Left colon (tissue), 2 donors: ENCODE measurements at places on chromosomes 1 and 21.

DNA sequence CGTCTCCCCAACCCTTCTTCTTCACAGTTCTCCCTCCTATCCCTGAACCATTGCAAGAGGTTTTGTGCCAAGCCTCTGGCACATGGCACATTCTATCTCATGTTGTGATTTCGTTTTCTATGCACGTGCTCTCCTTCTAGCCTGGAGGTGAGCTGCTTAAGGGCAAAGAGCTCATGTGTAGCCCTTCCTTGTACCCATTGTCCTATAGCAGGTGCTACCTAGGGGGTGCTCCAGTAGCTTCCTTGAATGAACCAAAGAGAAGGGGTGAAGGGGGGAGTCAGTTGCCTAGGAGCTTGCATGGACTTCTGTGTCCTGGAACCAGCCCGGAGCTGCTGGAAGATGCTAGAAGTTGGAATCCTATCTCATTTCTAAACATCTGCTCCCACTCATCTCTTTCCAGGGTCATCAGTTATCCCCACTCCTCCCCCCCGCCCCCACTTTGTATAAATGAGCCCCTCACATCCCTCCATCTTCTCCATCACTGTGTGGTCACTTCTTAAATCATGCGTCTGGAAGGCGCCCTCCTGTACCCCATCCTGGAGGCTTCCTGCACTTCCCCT lies 535 bp upstream of the DISC1 start:
- no peak for DNase-seq

DNA sequence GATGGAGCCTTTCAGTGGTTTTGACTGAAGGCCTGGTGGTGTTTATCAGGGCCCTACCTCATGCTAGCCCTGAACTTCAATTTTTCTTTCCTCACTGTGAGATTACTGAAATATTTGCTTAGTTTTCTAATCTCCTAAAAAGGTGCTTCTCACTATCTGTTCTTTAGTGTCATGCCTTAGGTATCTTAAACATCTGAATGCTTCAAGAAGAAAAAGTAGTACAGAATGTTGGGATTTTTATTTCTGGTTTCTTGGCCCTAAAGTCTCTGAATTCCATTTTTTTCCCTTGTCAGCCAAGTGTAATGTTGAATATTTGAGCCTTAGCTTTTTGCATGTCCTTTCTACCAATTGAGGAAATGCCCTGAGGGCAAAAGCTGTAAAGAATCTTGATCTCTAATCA lies 47.9 kb upstream of the PRKACB start:
- no peak for DNase-seq

GRCh38 chr1:41456847-41457540 lies 27.5 kb downstream of the EDN2 start:
- DNase-seq = no peak

GRCh38 chr1:200121421-200121820 lies 93.9 kb downstream of the NR5A2 start:
- DNase-seq = no peak
